ENCODE measurements at places on chromosomes 7 and 10.

DNA sequence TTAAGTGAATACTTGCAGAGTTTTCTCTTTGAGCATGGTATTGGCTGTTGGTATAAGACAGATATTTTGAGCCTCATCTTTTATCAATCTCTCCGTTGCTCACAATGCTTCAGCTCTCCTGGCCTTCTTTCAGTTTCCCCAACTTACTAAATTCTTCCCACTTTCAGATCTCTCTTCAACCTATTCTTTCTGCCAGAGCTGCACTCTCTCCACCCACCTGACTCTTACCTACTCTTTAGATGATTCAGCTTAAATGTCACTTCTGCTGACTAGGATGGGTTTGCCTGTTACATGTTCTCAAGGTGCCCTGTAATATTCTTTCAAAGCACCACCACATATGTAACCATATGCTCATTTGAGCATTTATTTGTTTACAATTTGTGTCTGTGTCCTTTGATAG is 1.6 kb downstream of the EXOSC1 start:
- no peak for DNase-seq

DNA sequence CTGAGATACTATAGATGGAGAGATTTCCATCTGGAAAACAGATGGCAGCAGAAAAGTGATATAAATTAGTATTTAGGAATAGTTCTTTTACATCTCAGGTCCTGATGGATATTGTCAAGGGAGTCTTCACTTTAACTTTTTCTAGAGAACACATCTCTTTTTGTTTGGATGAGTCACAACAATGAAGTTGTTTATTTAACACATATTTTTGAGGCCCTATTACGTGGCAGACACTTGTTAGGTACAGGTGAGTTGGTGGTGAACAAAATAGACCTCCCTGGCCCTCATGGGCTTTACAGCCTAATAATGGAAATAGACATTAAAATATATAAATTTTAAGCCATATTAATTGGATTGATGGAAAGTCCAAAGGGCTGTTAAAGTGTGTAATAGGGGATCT is 168.3 kb downstream of the VTI1A start:
- no peak for DNase-seq

- no peak for DNase-seq
Observed at GRCh38 chr7:2478399-2478785, 2.2 kb upstream of the GRIFIN start.

DNA sequence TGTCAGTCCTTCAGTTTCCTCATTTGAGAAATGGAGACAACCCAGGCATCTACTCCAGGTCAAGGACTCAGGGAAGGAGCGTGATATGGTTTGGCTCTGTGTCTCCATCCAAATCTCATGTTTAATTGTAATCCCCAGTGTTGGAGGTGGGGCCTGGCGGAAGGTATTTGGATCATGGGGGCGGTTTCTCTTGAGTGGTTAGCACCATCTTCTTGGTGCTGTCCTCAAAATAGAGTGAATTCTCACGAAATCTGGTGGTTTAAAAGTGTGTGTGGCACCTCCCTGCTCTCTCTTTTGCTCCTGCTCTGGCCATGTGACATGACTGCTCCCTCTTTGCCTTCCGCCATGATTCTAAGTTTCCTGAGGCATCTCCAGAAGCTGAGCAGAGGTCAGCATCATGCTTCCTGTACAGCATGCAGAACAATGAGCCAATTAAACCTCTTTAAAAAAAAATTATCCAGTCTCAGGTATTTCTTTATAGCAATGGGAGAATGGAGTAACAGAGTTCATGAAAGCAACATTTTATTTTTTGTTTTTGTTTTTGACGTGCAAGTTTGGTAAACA is 30.0 kb downstream of the ARHGAP22 start:
- no peak for DNase-seq

GRCh38 chr7:112572669-112573301 is 92.0 kb downstream of the LSMEM1 start:
- DNase-seq, result no peak

GRCh38 chr7:104149822-104150221 is 58.0 kb downstream of the ORC5 start:
- DNase-seq, result no peak

DNA sequence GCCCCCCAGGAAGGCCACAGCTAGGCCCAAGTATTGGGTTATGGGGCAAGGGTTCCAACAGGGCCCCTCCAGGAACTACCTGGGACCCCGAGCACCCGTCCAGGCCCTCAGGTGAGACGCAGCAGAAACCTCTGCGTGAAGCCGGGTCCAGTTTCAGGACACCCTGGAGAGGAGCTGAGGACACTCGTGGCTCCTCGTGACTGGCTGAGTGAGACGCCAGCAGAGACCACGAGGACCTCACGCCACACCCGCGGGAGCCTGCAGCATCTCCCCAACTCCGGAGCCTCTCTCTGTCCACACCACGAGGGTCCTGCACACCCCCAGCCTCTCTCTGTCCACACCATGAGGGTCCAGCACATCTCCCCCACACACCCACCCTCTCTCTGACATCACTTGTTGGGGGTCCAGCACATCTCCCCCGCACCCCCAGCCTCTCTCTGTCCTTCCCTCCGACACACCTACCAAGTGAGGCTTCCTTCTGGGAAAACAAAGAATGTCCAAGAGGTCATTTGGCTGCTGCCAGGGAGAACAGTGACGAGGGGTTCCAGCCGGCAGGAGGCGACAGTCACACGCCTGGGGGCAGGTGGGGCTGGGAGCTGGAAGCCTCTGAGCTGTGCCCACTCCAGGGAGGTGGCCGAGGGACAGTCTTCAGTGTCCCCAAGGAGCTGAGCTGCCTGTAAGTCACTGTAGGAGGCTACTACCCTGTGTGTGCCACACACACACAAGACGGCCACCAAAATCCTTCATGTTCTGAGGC is 46.1 kb upstream of the PPP2R2D start:
- no peak for DNase-seq

DNA sequence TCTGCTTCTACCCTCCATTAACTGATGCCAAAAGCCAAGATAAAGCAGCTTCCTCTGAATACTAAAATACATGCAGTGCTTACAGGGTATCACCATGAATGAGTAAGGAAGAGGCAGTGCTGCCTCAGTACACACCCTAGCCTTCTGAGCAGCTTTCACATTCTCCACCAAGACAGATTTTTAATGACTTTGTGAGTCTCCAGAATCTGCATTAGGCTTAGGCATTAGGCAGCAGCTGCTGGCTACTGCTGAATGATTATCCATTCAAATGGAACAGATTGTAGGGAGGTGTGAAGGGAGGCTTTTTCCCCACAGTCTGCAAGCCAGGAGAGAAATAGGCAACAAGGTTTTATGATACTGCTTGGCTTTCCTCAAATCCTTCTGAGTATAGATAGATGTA is 1226.7 kb upstream of the LRRN3 start:
- no peak for DNase-seq

- no peak for DNase-seq
Observed at GRCh38 chr7:151400626-151401315, 9.1 kb downstream of the WDR86 start.

DNA sequence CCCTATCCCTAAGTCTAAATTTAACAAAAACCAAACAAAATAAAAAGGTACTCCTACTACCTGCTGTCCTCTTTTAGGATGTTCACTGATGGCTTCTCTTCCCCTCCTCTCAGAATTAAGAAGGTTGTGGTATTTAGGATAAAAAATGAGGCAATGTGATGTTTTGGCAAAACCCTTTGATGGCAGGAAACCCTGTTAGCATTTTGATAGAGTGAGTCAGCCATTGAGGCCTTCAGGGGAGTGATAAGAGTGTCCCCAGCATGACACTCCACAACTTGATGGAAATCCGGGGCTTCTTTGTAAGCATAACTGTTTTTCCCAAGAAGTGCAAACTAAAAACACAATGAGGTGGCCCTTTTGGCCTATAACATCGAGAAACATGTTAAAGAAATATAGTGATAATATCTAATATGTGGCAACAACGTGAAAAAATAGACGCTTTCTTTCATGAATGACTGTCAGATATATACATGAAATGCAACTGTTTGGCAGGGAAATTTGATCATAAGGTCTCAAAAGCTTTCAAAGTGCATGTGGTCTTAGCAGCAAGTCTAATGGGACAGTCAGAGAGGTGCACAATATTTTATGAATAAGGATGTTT is 55.0 kb downstream of the PRTFDC1 start:
- DNase-seq, result no peak

GRCh38 chr7:149495785-149496641 is 1.6 kb downstream of the ZNF746 start:
- DNase-seq, result peak; percentile 75

- peak; percentile 32 for DNase-seq
Observed at GRCh38 chr10:60139798-60140566, 233.6 kb upstream of the CCDC6 start.

GRCh38 chr10:88472540-88472939 is 110.6 kb downstream of the RNLS start:
- no peak for DNase-seq

- DNase-seq, result no peak
Observed at GRCh38 chr7:70426249-70426880, 705.6 kb upstream of the GALNT17 start.

GRCh38 chr7:107294182-107294581 is 125.4 kb downstream of the HBP1 start:
- DNase-seq, result no peak

- DNase-seq, result no peak
Observed at GRCh38 chr7:55252386-55252785, 112.8 kb upstream of the LANCL2 start.

DNA sequence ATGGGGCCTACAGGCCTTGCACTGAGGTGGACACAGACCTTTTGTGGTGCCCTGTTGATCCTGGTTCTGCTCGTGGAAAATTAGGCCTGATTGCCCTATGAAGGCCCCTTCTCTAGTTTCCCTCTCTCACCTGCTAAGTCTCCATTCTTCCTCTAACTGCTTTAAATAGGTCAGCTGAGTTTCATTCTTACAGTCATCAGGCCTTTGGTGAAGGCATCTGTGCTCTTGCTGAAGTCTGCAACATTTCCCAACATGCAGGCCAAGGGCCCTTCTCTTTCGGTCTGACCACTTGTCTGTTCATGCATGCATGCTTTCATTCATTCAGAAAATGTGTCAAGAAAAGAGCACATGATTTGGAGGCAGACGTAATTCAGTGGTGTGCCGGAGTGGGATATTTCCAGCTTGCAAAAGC is 244.0 kb downstream of the BUB3 start:
- no peak for DNase-seq

DNA sequence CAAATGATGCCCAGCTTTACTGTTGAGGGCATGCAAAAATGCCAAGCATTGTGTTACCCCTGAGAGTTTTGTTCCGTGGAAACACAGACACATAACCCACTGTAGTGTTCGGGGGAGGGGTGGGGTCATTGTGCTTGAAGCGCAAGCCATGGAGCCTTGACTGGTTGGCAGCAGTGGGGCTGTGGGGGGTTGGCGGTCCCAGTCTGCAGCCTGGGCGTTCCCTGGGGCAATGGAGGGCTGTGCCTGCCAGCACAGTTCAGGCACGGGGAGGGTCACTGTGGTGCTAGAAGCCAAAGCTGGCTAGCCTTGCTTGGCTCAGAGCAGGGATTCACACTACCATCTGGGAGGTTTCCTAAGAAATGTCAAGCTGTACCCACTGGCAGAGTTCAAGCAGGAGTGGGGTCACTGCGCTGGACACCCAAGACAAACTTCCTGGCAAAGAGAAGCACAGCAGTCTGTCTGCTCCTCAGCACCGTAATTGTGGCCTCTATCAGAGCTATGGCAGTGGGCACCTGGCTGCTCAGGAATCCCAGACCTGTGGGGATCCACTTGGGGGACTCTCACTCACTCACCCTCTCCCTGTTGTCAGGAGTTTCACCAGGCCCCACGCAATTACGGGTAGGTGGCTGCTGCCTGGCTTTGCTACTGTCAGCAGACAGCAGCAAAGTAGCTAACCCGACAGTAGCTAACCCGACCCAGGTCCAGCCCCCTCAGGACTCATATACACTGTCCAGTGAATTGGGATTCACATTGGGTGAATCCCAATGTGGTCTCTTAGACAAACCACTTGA is 292.4 kb downstream of the ZWINT start:
- DNase-seq, result no peak

- DNase-seq, result no peak
Observed at GRCh38 chr7:6398943-6399342, 48.8 kb downstream of the DAGLB start.

DNA sequence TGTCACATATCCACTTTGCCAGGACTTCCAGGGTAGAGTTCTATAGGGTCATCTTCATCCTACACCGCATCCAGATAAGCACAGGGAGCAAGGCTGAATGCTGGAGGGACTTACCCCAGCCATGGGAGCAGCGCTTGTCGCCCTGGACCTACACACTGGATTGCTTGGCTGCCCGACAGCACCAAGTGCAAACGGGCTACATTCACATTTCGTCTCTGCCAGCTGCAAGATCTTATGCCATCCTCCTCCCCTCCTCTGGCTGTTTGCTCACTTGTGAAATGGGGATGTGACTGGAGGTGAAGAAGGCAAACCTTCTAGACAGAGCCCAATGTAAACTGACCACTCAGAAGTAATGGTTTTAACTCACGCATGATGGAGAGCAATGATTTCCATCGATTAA is 1.0 kb downstream of the DDC start:
- DNase-seq, result no peak

GRCh38 chr7:99389772-99390171 is 15.2 kb downstream of the ARPC1B start:
- no peak for DNase-seq

GRCh38 chr7:80428161-80429054 is 83.5 kb downstream of the GNAT3 start:
- peak; percentile 67 for DNase-seq

GRCh38 chr10:1365540-1366321 is 309.5 kb downstream of the WDR37 start:
- DNase-seq, result no peak

- DNase-seq, result no peak
Observed at GRCh38 chr10:114970515-114970914, 32.5 kb downstream of the TRUB1 start.

DNA sequence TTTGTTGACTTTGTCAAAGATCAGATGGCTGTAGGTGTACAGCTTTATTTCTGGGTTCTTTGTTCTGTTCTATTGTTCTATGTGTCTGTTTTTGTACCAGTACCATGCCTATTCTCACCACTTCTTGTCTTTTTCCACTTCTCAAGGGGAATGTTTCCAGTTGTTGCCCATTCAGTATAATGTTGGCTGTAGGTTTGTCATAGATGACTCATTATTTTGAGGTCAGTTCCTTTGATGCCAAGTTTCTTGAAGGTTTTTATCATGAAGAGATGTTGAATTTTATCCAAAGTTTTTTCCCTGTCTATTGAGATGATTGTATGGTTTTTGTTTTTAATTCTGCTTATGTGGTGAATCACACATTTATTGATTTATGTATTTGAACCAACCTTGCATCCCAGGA is 216.7 kb upstream of the RNF32 start:
- DNase-seq, result no peak

GRCh38 chr10:96958071-96958470 is 126.0 kb downstream of the LCOR start:
- DNase-seq, result no peak

- DNase-seq, result no peak
Observed at GRCh38 chr7:30437823-30438574, 40.6 kb downstream of the NOD1 start.

DNA sequence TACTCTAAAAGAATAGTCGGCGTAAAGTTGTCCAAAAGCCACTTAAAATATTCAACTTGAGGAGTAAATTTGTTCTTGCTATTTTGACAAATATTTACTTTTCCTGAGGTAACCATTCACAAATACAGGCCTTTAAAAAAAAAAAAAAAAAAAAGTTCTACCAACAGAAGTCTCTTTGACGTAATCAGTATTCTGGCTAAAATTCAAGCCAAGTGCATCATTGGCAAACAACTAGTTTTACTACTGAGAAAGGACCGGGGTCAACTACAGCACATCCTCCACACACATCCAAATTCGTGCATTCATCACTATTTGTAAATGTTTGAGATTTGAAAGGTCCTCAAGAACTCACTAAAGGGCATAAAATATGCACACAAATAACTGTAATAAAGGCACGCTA is 2.0 kb downstream of the OAT start:
- DNase-seq, result no peak
